C1 segment of cervical spinal cord (tissue), 14 donors: ENCODE measurements at places on chromosomes 2 and 18.

DNA sequence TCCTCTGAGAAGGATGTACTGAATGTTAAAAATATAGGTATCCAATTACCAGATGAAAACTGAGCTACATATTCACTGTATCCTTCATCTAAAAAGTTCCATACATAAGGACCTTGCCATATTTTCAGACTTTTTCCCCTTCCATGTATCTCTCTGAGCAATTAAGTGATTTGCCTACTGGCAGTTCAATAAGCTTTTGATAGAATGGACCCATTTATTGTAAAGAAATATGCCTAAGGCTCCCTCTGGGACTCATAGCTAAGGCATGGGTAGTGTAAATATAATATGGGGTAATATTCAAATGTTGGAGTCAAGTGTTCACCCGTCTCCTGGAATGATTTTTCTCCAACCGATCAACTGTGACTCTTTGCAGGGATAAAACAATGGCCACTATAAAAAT, 135.4 kb upstream of the FSHR start:
- no peak for DNase-seq

GRCh38 chr2:154914561-154914960, 216.1 kb downstream of the KCNJ3 start:
- DNase-seq, result no peak

- no peak for DNase-seq
Measured at GRCh38 chr18:74506448-74507084, 10.4 kb downstream of the CNDP2 start.

DNA sequence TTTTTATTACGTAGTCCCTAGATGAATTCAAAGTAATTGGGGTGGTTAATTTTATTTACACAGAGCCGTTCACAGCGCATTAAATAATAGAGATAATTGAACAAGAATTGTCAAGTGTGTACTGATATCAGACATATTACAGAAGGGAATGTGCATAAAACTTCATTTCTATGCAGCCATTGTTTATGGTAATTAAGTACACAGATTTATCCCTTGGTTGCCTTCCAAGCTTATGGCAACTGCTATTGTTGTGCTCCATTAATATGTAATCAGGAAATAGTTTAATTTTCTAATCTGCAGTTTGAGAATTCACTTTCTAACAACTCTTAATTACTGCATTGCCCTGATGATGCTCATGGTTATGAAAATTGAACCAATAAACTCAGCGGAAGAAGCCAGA, 47.3 kb upstream of the OTX1 start:
- no peak for DNase-seq

GRCh38 chr2:99648178-99648844, 158.5 kb upstream of the REV1 start:
- DNase-seq, result peak; percentile 24
